ENCODE measurements at places on chromosomes 6 and 20. TPM values are rescaled to one million over a fixed set of nuclear protein-coding genes. Genes with fewer than 3 reads are reported as not detected.

DNA sequence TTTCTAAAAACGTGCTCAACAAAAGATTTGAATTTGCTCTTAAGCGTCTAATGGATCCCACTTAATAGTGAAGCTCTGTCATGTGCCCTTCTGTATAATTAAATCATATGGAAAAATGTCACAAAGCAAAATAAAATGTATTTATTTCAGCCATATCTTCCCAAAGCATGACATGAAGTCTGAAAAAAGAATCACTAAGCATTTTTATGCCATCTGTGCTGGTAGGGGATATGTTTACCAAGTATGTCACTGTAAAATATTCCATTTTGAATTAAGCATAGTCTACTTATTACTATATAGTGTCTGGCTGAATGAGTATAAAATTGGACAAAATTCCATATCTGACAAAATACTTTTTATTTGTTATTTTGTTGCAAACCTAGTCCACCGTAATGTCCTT lies 248.0 kb upstream of the QKI start:
- DNase-seq = no peak

DNA sequence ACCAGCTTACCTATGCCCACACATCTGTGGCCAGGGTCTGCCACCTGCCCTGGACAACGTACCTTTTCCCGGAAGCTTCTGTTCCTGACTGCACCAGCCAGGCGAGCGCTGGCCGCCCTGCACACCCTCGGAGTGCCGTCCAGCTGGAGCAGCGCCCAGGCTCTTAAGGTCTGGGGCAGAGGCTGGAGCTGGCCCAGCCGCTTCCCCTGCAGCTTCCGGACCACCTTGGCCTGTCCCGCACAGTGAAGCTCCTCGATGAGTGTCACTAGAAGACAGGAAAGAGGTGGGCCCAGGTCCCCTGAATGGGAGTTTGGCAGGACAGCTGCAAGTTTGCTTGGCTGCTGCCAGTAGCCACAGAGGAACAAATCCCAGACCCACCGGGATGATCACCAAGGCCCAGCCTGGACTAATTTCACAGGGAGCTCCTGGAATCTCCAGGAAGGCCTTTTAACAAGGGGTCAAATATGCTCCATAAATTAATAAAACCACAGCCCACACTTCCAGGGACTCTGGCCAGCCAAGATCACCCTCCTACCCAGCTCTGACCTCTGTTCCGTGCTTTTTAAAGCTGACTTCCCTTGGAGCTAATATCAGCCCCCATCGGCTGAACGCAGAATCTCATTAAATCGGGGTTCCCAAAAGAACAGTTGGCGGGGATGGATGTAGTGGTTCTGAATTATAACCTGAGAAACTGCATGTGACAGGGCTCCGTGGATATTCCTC lies 82.3 kb downstream of the PTPN1 start:
- peak; percentile 70 for DNase-seq

DNA sequence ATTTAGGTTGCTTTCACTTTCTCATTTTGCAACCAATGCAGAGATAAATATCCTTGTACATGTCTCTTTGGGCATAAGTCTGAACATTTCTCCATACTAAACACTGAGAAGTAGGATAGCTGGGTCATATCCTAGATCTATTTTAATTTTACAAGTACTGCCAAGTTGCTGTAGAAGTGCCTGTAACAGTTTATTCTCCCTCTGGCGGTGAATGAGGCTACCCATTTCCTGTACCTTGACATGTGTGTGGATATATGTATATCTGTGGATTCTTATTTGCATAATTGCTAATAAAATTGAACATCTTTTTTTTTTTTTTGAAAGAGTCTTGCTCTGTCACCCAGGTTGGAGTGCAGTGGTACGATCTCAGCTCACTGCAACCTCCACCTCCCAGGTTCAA lies 48.0 kb upstream of the PNRC1 start:
- peak; percentile 4 for DNase-seq

- DNase-seq = no peak
These were observed 138.9 kb downstream of the TENT5A start for GRCh38 chr6:81613606-81614005.

Gene PROKR2
- not detected for total RNA-seq

DNA sequence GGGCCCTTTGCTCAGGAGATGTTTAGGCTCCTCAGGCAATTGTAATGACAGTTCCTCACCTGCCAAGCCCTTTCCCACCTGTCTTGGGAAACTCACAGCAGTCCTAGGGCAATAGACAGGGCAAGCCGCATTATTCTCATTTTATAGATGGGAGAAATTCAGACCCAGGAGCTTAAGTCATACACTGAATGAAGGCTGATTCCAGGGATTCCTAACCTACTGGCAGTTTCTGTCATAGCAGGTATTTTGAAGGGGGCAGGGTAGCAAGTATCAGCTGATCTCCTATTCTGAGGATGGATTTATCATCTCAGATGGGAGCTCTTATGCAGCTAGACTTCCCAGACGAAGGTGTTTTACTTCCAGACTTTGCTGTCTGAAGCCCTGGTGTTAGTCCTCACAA lies 61.4 kb upstream of the MYL9 start:
- no peak for DNase-seq

DNA sequence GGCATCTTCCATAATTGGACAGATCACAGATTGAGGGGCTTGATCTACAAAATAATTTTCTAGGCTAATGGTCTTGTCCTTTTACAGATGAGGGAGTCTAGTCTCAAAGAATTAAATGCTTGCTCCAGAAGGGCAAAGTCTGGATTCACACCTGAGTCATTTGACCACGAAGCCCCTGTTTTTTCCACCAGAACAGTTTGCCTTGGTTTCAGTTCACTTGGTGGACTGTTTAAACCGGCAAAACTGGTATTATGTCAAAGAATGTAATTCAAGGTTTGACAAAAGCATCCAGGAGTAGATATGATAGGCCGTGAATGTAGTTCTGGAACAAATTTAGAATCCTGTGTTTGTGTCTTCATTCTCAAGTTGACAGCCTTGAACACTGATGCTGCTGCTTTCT lies 3.3 kb downstream of the MYO6 start:
- DNase-seq = peak; percentile 30

GRCh38 chr20:50456452-50457324 lies 53.5 kb upstream of the PTPN1 start:
- no peak for DNase-seq

- no peak for DNase-seq
These were observed 26.0 kb upstream of the CRIP3 start for GRCh38 chr6:43334466-43335095.

DNA sequence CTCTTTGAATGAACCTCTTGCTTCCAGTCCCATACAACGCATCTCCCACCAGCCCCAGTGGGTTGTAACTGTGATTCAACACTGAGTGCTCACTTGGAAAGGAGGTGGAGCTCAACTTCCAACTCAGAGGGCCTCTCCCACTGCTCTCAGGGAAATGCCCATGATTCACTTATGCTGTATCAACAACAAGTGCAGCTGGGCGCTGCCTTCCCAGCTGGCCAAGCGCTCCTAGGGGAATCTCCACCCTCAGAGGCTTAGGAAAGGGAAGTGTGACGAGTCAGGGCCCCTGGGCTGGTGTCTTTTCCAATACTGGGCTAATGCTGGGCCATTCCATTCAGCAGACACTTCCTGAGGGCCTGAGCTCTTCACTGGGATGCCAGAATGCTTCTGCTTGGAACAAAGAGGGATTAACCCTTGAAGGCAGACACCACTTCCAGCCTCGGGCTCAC lies 8.1 kb upstream of the OCSTAMP start:
- peak; percentile 97 for DNase-seq

GRCh38 chr6:123564361-123564760 lies 72.4 kb downstream of the TRDN start:
- DNase-seq = no peak

- DNase-seq = no peak
These were observed 83.5 kb downstream of the NDUFAF5 start for GRCh38 chr20:13868331-13868730.

GRCh38 chr20:41370176-41370575 lies 3.6 kb upstream of the EMILIN3 start:
- DNase-seq = no peak

Gene C2
- total RNA-seq = under 0.01 TPM

Measured in lung microvascular endothelial cell (primary cell).